ENCODE measurements at places on chromosomes 1 and 21.

DNA sequence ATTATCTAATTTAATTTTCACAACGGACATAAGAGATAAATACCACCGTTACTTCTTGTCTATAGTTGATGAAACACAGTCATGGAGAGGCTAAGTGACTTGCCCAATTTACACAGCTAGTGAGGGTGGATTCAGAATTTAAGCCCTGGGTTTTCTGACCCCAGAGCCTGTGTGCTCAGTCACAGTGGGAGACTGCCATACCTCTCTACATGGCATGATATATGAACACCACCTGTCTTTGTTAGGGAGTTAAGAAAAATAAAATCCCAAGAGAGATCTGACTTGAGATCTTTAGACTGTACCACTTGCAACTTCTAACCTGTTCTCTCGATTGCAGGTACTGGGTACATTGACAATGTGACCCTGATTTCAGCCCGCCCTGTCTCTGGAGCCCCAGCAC lies 40.3 kb downstream of the LAMC2 start:
- no peak for DNase-seq

DNA sequence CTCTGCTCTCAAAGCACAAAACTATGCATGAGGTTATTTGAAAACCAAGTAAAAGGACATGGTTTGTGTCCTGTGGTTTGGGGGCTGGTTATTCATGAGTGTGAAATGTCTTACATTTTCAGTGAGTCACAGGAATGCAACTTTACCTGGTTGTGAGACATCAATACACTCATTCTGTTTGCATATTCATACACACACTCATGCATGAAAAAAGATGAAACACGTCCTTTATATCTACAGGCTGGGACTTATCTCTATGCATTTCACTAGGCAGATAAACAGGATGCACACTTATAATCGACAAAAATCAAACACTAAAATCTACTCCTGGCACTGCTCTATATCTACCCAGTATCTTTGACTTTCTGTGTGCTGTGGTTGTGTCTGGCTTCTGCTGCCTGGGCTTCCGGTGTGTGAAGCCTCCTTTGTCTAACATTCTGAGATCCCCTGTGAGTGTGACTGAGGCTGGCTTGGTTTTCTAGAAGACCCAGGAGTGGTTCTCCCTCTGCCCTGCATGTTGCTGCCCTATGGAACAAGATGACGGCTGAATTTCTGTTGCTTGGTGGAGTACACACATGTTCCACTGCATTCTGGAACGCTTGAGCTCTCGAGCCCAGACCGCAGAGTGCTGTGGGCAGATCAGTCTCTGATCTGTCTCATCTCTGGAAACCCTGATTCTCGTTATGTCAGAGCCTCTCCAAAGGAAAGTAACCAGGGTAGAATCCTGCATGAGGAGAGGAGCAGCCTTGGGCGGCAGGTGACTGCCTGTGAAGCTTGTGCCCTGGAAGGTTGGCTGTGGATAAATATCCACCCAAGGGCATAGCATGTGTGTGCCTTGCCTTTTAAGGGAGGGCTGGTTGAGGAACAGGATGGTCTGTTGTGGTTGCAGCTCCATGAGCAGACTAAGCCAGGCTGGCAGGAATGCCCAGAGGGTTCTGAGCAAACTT lies 19.7 kb upstream of the FASLG start:
- peak; percentile 45 for DNase-seq

- no peak for DNase-seq
Observed at GRCh38 chr1:116107371-116107770, 3.8 kb upstream of the MAB21L3 start.

- DNase-seq = no peak
Observed at GRCh38 chr21:34820051-34820450, 151.3 kb downstream of the CLIC6 start.

DNA sequence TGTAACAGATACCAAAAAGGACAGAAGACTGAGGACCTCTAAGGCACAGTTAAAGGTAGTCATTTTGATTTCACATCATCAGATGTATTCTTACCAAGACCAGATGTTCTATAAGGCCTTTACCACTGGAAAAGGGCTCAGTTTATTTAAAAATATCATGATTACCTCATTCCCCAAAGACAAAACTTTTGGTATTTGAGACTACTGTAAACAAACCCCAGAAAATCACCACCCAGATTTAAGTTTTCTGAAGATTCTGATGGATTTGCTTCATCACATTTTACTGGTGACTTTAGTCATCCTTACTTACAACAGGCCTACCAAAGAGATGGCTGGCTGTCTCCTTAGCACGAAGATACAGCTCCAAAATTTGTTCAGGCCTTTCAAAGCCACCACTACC lies 8.3 kb downstream of the ENAH start:
- DNase-seq = no peak

- no peak for DNase-seq
Observed at GRCh38 chr1:242184955-242185354, 186.1 kb upstream of the MAP1LC3C start.

DNA sequence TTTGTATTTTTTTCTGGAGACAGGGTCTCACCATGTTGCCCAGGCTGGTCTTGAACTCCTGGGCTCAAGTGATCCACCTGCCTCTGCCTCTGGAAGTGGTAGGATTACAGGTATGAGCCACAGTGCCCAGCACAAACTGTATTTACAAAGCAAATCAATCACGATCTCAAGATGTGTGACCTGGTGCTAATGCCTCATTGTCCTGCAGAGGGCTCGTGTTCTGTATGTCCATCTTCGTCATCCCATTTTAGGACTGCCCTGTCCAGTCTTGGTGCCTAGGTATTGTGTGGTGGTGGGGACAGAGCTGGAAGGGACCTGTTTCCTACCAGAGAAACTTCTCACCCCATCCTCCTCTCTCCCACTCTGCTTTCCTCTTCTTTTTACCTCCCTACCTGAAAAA lies 20.2 kb downstream of the PROK1 start:
- no peak for DNase-seq

GRCh38 chr1:42815941-42816584 lies 859 bp upstream of the ERMAP start:
- DNase-seq = no peak

GRCh38 chr1:202619505-202619904 lies 90.7 kb downstream of the SYT2 start:
- DNase-seq = no peak

GRCh38 chr1:205204552-205204951 lies 7.0 kb downstream of the DSTYK start:
- no peak for DNase-seq

GRCh38 chr1:30904191-30904961 lies 4.2 kb downstream of the SDC3 start:
- DNase-seq = no peak

DNA sequence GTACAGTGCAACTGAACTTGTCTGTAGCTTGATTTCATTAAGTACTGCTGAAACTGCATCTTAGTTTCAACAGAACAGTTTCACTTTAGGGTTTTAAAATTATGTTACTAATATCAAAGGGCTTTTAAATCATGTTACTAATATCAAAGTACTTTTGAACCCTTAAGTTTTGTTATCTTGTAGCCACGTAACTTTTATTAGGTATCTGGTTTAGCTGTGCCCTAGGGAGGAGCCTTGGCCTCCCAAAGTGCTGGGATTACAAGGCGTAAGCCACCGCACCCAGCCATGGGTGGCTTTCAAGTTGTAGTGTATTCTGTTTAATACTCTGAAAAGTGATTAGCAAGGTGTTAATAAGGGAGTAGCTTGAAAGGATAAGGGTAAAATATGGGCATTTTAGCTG lies 2.0 kb downstream of the KDM4A start:
- no peak for DNase-seq

GRCh38 chr1:10957133-10957532 lies 55.3 kb upstream of the TARDBP start:
- no peak for DNase-seq

GRCh38 chr1:11364170-11364569 lies 91.2 kb downstream of the UBIAD1 start:
- DNase-seq = no peak

GRCh38 chr1:186717286-186717685 lies 37.1 kb upstream of the PTGS2 start:
- DNase-seq = no peak

- DNase-seq = no peak
Observed at GRCh38 chr1:116110567-116111523, at the start of gene MAB21L3. Gene MAB21L3, plus strand, starts transcription at chr1:116111399. Its CDS starts 1,217 bp downstream, at chr1:116112616.

DNA sequence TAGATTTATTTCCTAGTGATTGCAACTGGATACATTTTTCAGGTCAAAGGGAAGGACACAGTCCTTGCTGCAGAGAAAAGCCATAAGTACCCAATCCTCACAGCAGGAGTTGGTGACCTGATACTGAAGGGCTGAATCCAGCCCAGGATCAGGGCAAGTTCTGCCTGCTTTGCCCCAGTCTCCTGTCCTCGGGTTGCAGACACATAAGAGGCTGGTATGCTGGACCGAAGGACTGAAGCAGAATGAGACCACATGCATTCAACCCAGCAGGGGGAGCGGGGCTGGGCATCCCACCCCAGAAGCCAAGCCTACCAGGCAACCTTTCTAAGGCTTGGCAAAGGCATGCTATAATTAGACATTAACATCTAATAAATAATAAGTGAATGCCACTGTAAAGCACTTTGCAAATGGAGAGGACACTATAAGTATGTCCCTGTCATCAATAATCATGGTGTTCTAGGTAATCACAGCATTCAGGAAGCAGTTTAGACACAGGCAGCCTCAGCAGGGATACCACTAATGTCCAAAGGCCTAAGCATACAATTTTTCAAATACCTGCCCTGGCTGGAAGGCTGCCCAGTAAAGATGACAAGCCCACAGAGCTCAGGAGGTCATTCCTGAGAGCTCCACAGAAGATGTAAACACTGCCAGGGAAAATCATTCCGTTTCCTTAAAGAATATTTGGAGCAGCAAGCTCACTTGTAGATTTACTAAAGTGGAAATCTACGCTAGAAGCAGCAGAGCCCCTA lies 47.6 kb downstream of the KRTAP19-8 start:
- no peak for DNase-seq

DNA sequence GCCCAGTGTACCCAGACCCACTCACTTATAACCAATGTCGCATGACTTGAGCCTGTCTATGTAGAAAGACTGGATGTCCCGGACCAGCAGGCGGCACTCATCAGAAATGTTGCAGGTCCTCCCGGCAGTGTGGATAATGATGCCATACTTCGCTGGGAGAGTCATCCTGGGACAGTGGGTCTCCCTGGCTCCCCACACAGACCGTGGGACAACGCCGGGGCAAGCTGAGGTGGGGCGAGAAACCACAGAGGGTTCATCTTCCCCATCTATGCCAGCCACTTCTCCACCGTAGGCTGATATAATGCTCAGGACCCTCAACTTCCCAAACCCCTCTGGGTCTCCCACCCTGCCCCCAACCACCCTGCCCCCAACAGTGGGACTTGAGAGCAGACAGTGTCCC lies 8.3 kb downstream of the PGLYRP4 start:
- no peak for DNase-seq

DNA sequence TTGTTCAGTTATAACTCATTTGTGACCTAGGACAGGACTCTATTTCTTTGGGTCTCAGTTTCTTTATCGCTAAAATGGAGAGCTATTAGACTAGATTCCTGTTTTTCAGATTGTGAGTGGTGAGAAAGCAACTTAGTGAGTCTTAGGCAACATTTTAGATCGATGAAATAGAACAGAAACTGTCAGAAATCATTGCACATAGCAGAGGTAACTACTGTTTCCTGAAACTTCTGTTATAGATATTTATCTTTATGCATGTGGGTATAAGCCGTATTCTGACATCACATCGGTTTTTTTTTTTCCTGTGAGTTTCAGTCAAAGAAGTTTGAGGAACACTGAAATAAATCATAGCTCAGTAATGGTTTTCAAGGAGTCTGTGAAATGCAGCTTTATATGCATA lies 42.1 kb upstream of the DNAJC6 start:
- DNase-seq = no peak

DNA sequence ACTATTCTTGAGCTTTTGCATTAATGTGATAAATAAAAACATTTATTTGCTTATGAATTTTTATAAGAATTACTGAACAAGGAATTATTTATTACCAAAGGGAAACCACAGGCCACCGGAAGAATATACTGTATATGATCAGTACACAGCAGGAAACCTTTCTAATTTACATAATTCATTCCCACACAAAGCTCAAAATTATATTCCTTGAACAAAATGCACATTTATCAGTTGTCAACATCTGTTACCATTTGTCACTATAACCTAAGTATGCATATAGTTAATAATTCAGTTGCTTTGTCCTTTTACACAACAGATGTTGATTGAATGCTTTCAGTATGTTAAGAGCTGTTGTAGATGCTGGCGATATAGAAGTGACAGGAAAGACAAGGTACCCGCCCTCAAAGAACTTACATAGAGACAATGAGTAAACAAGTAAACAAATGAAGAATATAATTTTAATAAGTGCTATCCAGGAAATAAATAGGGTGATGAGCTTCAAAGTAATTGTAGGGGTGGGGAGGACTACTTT lies 27.2 kb downstream of the VPS45 start:
- no peak for DNase-seq

GRCh38 chr1:14443164-14443787 lies 155.2 kb upstream of the KAZN start:
- DNase-seq = no peak

GRCh38 chr21:29305068-29305467 lies 6.3 kb downstream of the BACH1 start:
- DNase-seq = no peak

- DNase-seq = no peak
Observed at GRCh38 chr1:184222652-184223052, 164.2 kb upstream of the C1orf21 start.

DNA sequence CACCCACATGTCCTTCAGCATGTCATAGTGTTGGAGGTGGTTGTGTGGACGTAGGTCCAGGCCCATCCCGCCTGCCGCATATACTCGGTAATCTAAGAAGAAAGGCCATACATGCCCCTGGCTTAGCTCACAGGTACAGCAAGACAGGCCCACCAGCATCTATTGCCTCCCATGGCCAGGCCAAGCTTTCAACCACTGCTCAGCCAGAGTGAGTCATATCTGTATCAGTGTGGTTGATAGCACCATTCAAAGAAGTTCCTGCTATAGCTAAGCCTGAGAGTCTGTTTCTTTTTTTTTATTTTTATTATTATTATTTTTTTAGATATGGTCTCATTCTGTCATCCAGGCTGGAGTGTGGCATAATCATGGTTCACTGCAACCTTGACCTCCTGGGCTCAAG lies 17.0 kb downstream of the KLHDC8A start:
- no peak for DNase-seq

- DNase-seq = no peak
Observed at GRCh38 chr1:40183055-40183710, 22.0 kb downstream of the RLF start.

DNA sequence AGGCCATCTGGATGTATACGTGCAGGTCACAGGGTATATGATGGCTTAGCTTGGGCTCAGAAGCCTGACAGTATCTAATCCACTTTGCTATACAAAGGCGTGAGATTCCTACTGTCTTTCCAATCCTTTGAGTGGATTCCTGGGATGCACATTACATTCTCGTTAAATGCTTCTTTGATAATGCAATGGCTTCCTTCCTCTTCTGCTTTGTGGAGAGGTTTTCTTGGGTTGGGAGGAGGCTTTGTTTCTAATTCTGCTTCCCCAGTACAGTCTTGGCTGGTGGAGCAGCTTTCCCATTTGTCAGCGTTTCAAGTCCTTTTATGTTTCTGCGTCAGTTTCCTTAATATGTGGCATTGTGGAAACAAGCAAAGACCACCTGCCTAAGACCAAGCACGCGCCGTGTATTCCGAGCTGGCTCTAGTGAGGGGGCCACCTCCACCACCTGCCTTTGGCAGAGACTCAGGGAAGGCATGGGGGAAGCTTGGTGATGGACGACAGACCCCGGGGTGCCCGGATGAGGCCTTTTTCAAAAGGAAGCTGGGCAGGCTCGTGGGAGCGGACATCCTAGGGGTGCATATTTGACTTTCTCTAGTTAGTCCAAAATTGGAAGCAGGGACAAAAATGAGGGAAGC lies 72.7 kb downstream of the WDR4 start:
- DNase-seq = no peak

GRCh38 chr1:178102218-178102617 lies 8.3 kb downstream of the RASAL2 start:
- DNase-seq = no peak

Measured in heart left ventricle (tissue), 16 donors.